ENCODE measurements at places on chromosomes 1 and 21.
A peak's percentile ranks its signal among the peaks of the same experiment; 100 is the strongest.

DNA sequence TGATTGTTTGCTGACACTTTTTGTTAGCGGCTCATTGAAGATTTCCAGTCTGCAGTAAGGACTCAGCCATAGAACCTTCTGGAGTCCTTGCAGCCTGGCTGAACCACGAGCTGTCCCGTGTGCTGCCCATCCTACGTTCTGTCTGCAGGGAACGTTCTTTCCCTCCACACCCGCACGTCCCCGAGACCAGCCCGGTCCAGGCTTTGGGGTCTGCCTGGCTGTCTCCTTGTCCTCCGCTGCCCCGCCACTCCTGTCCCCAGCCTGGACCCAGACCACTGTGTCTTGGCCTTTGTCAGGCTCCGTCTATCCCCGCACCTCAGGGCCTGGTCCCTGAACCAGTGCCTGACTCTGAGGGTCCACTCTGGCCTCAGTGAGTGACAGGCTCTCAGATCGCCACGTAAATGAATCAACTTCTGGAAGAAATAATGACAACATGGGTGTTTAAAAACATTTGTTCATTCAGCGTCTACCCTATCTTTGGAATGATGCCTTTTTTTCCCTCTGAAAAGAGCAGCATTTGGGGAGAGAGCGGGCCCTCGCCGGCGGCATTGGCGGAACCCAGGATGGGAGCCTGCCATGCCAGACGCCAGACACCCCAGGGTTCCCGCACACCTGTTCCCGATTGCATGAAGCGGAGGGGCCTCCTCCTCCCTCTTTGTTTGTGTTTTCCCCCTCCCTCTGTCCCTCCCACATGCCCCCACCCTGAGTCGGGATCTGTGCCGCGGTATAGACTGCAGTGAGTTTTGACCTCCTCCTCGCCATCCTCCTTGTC is 43.9 kb upstream of the C1orf174 start:
- DNase-seq, result no peak

DNA sequence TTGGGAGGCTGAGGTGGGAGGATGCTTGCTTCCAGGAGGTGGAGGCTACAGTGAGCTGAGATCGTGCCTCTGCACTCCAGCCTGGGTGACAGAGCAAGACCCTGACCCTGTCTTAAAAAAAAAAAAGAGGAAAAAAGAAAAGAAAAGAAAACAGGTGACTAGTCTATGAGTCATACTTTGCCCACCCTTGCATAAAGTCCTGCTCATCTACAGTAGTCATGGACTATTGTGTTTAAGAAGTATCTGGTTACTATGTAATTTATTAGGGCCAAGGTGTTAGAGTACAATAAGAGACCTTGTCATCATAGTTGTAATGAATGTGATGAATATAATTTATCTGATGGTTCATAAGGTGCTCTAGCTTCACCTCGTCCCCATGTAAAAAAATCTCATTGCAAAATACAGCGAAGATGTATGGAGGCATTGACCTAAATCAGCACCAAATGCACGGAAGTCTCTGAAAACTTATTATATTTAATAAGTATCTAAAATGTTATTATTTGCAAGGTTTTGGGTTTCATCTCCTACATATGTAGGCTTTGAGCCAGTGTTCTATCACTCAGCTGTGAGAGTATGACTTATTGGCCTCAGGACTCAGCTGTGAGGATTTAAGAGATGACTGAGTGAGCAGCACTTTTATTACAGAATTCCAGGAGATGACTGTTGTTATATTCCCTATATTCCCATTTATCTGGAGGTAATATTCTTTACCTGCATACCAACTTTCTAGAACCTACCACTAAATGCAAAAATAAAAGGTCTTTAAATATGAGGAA is 19.9 kb upstream of the KCNJ6 start:
- DNase-seq, result no peak

DNA sequence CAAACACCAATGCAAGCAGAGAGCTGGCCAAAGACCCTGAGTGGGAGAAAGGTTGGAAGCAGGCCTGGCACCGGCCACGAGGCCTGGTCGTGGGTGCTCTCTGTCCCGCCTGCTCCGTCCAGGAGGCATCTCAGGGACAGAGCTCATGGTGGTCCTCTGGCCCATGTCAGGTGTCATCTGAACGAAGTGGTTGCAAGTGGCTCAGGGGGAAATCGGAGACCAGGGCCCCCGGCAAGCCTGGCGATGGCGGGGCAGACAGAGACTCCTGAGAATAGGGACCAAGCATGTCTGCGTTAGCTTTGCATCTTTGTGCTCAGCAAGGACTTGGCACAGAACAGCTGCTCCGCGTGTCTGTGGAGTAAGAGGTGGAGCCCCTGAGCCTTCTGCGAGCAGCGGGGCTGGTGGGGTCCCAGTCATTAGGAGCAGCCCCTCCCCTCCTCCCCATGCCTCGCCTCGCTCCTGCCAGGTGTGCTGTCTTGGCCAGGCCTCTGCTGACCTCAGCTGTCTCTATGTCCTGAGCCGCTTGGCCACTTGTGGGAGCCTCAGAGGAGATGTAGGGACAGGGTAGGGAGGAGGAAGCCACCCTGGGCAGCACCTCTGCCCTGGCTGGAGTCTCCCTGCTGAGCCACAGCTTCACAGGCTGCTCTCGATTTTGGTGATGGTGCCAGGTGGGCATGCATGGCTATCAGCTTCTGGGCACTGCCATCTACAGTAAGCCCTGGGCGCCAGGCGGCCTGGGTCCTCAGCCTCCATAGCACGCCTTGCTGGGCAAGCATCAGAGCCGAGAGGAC is 362.9 kb upstream of the VAMP3 start:
- no peak for DNase-seq

- DNase-seq, result no peak
Measured at GRCh38 chr21:28669321-28669720, 323.4 kb downstream of the LTN1 start.

DNA sequence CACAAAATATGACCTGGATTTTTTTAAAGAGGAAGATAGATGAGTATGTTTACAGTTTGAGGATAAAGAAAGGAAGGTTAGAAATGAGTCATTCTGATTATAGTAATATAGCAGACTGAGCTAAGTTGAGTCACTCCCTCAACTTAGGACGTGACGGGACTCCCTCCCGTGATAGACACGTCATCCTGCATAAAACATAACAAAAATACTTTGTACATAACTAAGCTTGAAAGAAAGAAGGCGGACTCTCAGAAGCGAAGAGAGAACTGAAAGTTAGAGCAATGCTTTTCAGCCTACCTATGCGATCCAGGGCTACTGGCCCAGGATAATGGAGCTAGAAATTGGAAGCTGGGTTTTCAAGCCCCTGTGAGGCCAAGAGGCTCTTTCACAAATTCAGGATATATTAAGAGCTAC is 53.0 kb upstream of the DESI2 start:
- DNase-seq, result no peak

GRCh38 chr1:20469406-20470076 is 16.5 kb downstream of the CAMK2N1 start:
- DNase-seq, result no peak

DNA sequence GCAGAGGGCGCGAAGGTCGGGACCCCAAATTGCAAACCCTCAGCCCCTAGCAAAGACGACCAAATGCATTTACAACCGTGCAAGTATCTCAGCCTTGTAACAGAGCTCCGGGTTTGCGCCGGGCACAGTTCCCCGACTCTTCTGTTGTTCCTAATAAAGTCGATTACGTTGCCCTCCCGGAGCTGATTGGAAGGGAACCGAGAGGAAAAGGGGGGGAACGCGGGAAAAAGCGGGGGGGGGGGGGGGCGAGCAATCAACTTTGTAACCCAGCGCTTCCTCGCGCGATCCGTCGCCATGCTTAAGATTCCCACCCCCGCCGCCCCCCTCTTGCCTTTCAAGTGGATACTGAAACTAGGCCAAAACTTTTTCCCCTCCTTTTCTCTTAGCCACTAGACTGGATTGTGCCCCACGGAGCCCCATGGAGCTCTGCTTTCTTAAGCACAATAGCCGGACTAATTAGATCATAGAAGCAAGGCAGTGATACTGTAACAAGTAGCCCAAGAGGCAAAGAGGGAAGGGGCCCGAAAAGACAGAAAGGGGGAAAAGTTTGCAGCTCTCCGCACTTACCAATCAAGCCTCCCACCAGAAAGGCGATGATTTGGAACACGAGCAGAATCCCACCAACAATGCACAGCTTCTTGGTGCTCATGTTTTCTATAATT is 565 bp downstream of the WLS start:
- DNase-seq, result peak; percentile 60

- DNase-seq, result no peak
Measured at GRCh38 chr21:42320791-42321190, 5.6 kb upstream of the TFF3 start.

DNA sequence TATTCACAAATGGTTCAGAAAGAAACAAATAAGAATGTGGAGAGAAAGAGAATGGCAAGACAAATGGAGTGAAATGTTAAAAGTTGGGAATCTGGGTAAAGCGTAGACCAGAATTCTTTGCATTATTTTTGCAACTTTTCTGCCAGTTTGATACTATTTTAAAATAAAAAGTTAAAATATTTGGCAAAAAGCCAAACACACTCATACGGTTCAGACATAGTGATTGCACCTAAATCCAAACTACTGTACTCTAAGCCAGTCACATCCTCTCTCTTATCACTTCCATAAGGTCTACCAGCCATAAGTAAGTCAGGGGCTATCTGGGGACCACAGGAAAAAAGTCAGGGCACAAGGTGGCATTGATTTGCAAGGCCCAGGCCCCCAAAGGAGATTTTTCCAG is 14.4 kb downstream of the STUM start:
- DNase-seq, result no peak

DNA sequence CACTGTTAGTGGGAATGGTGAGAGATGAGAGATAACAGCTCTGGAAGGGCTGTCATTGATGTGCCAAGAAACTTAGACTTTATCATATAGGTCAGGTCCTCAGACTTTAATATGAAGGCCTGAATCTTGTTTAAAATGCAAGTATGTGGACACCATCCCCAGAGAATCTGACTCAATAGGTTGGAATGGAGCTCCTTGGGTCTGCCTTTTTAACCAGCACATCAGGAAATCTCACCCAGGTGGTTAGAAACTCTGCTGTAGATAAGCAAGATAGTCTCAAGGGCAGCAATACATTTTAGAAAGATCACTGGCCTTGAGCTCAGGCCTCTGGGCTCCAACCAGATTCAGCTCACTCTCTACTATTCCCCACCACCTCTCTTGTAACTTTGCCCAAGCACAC is 180.4 kb downstream of the SLC44A5 start:
- no peak for DNase-seq

- DNase-seq, result no peak
Measured at GRCh38 chr1:221549815-221550214, 192.1 kb downstream of the DUSP10 start.

DNA sequence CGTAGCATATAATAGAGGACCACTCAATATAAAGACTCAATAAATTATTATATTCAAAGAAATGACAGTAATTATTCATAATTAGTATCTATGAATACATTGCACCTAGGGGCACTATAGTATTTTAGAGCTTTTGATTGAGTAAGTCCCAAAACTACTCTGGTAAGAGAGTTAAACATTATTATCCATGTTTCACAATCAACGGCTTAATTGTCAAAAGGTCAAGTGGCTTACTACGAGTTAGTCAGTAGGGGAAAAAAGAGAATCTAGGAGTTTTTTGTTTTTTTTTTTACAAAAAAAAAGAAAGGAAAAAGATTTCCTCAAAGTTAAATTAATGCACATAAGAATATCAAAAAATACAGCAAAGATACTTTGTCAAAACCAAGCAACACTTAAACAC is 20.4 kb upstream of the LAMC1 start:
- no peak for DNase-seq

GRCh38 chr1:36906555-36906954 is 127.8 kb downstream of the GRIK3 start:
- no peak for DNase-seq

- DNase-seq, result no peak
Measured at GRCh38 chr1:14888374-14888773, 265.2 kb upstream of the TMEM51 start.

DNA sequence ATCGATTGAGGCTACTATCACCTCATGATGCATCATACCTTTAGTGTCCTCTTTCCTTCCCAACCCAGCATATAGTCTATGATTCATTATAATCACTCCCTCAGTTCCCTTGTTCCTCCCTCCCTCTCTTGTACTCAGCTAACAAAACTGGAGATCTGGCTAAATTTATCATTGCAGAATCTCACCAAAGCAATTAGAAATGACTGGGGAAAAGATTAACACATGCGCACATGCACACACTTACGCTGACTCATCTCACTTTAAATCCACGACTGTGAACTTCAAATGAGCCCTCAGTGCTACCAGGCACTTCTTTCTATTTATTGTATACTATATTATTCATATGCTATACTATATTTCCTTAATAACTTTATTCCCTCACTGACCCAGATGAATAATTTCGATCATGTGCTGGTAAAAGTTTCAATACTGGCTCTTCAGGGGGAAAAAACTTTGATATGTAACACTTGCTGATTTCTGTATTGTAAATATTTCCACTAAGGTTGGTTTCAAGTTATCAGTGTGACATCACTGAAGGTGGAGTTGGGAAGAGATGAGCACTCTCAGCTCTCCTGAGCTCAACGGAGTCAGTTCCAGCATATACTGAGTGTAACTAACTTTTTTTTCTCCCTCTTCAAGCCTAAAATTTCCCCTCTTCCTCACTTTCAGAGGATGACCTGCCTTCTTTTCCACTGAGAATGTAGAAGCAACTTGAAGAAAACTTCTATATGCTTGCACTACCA is 613.7 kb upstream of the B3GALT2 start:
- no peak for DNase-seq

Measured in NCI-H2029 (cell line).